ENCODE measurements at places on chromosomes 1 and 21. TPM values are rescaled to one million over a fixed set of nuclear protein-coding genes. Genes with fewer than 3 reads are reported as not detected.

PGLYRP4 gene
- total RNA-seq, result not detected

LORICRIN gene
- not detected for total RNA-seq

SELE gene
- 2.7 TPM for total RNA-seq

PGBD5 gene
- total RNA-seq, result under 0.01 TPM

KCNQ4 gene
- 0.13 TPM for total RNA-seq

NUF2 gene
- total RNA-seq, result 56.4 TPM

LRRC3 gene
- 2.4 TPM for total RNA-seq

SNAPIN gene
- 46.0 TPM for total RNA-seq

LY9 gene
- not detected for total RNA-seq

TP73 gene
- 0.13 TPM for total RNA-seq

TNFRSF9 gene
- total RNA-seq, result 0.13 TPM

CHD5 gene
- 0.07 TPM for total RNA-seq

TNFSF4 gene
- total RNA-seq, result 33.5 TPM

SPRR2B gene
- not detected for total RNA-seq

RSPO1 gene
- total RNA-seq, result not detected
